ENCODE measurements at places on chromosomes 5 and 9. TPM values are rescaled to one million over a fixed set of nuclear protein-coding genes. Genes with fewer than 3 reads are reported as not detected.

The FUT7 gene
- not detected for total RNA-seq

The HMMR gene
- total RNA-seq = 52.7 TPM

The PCDHGC4 gene
- 2.2 TPM for total RNA-seq

The ANKRD34B gene
- total RNA-seq = 0.29 TPM

The S1PR3 gene
- total RNA-seq = 0.76 TPM

The NMUR2 gene
- 178 TPM for total RNA-seq
